Astrocyte of the hippocampus (primary cell): ENCODE measurements at places on chromosomes 6 and 20.
A peak's percentile ranks its signal among the peaks of the same experiment; 100 is the strongest.

GRCh38 chr6:97437087-97437486 lies 154.1 kb upstream of the MMS22L start:
- DNase-seq, result no peak

- no peak for DNase-seq
Observed at GRCh38 chr6:111653434-111653833, 47.8 kb upstream of the TRAF3IP2 start.

GRCh38 chr6:73308712-73309534 lies 45.2 kb downstream of the DPPA5 start:
- DNase-seq, result no peak

DNA sequence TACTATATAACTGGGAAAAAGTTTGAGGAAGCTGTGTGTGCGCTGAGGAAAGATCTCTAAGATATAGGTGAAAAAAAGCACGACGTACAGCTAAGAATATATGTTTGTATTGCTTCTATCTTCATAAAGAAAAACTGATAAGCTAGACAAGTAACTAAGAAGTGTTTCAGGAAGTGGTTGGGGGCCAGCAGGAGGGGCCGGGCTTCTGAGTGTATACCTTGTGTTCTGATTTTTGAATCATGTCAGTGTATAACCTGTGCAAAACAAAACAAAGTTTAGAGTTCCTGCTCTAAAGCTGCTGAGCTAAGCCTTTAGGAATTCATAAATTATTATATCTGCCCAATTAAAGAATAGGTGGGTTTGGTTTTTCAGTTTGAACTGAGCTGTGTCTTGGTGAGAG lies 7.9 kb upstream of the OSER1 start:
- peak; percentile 29 for DNase-seq

DNA sequence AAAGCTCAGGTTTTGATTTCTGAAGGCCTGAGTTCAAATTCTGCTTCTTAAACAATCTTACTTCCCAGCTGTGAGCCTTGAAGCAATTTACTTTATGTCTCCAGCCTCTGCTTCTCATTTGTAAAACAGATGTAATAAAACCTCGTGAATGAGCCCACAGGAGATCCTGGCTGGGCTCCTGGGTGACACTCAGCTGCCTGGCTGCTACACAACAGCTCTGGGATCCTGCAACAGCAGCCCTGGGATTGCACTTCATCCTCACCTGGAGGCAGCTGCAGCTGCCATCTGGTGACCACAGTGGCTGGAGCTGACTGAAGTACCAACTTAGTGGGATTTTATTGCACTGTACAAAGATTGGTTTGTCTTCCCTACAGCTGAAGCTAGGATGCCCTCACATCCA lies 98.6 kb downstream of the NDUFAF5 start:
- DNase-seq, result no peak

DNA sequence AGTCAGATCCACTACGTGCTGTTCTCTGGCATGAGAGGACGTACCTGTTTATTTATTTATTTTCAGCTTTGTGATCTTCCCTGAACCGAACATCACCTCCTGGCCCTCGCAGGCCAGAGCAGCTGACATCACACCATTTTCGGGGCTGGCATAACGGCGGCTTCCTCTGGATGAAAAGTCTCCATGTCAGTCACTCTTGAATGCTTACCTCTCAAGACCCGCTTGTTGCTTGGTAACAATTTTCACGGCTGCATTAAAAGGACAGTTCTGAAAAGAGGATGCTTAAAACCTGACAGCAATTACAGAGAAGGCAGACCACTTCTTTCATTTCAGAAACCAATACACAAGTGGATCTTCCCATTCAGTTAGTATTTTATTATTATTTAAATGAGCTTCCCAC lies 159.8 kb upstream of the CDH4 start:
- DNase-seq, result no peak

DNA sequence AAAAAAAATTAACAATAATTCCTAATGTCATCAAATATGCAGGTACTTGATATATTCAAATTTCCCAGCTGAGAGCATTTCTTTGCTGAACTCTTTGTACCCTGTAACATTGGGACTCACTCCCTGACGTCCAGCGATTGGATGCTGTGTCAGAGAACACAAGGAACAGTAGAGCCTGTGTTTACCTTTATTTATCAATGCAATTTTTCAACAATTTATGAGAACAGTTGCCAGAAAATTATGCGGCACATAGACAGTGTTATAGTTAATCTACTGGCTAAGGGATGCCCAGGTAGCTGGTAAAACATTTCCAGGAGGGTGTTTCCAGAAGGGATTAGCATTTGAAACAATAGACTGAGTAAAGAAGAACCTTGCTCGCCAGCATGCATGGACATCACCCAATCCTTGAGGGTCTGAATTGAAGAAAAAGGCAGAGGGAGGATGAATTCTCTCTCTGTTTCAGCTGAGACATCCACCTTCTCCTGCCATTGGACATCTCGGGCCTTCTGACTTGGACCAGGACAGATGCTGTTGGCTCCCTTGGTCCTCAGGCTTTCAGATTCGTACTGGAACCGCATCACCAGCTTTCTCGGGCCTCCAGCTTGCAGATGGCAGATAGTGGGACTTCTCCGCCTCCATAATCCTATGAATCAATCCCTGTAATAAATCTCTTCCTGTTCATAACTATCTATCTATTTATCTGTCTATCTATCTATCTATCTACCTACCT lies 42.2 kb upstream of the NCOA3 start:
- no peak for DNase-seq

- no peak for DNase-seq
Observed at GRCh38 chr6:69863766-69864165, 2.6 kb upstream of the COL19A1 start.

GRCh38 chr20:53162251-53162835 lies 190.2 kb downstream of the TSHZ2 start:
- peak; percentile 86 for DNase-seq

DNA sequence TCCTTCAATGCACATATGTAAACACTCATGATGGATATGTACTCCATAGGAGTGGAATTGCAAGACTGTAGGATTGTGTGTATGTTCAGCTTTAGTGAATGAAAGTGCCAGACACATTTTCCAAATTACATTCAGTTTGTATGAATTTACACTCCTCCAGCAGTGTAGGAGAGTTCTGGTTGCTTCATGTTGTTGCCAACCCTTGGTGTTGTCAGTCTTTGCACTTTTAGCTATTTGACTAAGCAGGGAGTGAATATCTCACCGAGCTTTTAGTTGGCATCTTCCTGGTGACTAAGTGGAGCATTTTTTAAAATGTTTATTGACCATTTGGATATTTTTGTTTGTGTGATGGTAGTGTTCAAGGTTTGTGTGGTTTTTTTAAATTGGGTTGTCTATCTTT lies 23.9 kb downstream of the NKX2-4 start:
- no peak for DNase-seq

- DNase-seq, result no peak
Observed at GRCh38 chr20:49215232-49215631, 4.0 kb upstream of the DDX27 start.

DNA sequence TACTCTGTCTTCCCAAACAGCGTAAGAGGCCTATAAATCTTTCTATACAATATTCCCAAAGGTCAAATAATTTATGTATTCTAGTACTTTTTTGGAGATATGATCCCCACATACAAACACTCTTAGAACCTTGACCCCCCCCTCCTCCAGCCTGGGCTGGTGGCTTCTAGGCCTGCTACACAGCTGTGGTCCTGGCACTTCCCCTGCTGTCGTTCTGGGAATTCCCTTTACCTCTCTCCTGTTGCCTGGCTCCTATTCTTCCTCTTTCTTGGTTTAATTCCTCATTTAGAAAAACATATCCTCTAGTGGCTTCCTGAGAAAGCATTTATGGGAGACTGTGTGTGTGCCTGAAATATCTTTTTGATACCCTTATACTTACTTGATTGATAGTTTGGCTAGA lies 4.1 kb upstream of the TXLNB start:
- no peak for DNase-seq

GRCh38 chr20:49043000-49043399 lies 3.1 kb upstream of the CSE1L start:
- DNase-seq, result no peak

DNA sequence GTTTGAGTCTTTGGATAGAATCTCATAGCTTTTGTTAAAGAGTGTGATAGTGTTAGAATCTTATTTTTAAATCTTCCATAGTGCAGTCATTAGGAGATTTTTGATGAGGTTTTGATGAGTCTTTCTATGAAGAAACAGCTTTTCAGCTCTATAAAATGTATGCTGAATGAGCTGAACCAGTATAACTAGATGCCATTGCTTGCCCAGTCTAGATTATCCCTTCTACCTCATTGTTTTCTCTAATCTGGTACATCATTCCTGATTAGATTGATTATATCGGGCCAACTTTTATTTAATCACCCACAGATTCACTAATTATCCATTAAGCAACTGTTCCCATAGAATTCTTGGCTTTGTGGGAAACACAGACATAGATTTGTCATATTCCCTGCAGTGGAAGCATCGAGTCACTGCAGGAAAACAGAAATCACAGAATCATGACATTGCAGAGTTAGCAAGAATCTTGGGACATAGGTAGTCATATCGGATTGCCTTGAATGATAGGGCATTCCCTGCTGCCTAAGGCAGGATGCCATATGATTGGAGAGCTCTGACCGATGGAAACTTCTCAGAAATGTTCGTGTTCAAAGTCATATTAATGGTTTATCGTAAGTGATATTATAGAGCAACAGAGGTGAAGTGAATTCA lies 882.7 kb upstream of the FLRT3 start:
- no peak for DNase-seq

DNA sequence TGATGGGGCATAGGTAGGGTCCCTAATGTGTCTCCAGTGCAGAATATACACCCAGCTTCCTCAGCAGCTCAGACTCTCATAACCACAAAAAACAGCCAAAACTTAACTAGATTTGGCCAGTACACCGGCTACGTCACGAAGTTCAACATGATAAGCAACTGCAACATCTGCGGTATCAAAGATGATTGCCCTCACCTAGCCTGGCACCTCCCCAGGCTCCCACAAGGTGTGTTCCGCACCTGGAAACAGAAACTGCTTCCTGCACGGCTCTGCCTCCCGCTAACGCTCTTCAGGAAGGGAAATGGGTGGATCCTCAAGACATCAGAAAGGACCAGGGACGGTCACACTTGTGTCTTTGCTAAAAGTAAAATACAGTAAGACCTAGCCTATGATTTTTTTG lies 9.5 kb downstream of the TXNDC5 start:
- DNase-seq, result no peak

- DNase-seq, result no peak
Observed at GRCh38 chr6:116465246-116465645, 4.1 kb downstream of the CALHM6 start.

DNA sequence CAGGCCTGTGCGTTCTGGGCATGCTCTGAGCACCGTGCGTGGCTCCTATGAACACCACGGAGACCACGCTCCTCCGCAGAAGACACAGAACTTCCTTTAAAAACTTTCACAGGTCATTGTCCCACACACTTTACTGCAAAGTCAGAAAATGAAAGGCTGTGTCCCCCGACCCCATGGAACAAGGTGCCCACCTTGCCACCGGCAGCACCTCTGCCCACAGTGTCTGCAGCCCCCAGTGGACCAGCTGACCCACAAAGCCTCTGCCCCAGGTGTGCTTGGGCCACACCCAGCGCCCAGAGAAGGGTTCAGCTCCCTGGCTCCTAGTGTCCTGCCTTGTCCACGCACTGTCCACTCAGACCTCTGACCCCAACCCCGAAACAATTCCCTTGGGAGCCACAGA lies 8.7 kb downstream of the TAF4 start:
- no peak for DNase-seq

- DNase-seq, result peak; percentile 53
Observed at GRCh38 chr20:32777177-32777956, 15.2 kb downstream of the DNMT3B start.

DNA sequence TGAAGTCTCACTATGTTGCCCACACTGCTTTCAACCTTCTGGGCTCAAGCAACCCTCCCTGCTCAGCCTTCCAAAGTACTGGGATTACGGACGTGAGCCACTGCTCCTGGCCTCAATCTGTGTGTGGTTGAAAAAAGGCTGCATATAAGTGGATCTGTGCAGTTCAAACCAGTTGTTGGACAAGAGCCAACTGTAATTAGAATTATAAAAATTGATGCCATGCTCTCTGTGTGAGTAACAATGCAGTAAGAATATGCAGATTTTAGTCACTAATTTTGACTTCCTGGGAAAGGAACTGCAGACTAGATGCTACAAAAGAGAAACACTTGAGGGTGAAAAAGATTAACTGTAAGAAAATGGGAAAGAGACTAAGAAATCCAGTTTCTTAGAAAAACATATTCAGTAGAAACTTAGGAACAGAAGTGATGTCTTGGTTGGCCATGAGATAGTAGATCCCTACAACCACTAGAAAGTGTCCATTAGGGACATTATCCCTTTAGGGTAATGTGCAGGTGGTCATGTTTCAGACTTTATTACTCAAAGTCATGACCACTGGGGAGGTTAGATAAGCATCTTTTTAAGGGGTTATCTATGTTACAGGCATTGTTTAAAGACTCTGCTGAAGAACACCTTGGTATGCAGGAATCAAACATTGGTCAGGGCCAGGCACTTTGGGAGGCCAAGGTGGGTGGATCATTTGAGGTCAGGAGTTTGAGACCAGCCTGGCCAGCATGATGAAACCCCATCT lies 26.3 kb downstream of the ITCH start:
- peak; percentile 23 for DNase-seq

- no peak for DNase-seq
Observed at GRCh38 chr20:33999025-33999649, 5.4 kb downstream of the RALY start.

GRCh38 chr6:13914351-13914750 lies 10.4 kb upstream of the RNF182 start:
- peak; percentile 64 for DNase-seq

DNA sequence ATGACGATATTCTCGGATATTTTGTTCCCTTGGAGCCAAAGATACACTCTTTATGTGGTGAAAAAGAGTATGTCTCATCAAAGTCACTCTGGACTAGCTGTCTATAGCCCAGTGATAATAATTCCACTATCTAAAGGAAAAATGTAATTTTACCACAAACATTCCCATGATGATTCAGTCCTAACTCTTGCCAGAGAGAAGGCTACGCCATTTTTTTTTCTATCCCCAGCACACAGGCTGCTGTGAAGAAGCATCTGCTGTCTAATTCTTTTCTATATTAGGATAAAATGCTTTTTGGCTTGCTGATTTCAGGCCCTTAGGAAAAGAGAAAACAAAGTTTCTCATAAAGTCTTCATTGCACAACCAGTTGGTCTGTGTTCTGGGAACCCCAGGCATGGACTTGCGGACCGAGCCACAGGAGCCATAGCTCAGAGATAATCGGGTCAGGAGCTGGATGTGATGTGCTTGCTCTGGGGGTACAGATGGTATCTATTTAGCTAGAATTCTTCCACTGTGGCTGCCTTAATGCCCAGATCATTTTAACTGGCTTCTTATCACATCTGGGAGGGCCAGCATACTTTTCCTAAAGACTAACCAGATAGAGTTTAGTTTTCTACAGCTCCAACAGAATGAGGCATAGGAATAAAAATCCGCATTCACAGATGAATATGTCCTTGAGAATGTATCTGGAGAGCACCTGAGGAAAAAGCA lies 683.7 kb upstream of the ID4 start:
- DNase-seq, result peak; percentile 22

DNA sequence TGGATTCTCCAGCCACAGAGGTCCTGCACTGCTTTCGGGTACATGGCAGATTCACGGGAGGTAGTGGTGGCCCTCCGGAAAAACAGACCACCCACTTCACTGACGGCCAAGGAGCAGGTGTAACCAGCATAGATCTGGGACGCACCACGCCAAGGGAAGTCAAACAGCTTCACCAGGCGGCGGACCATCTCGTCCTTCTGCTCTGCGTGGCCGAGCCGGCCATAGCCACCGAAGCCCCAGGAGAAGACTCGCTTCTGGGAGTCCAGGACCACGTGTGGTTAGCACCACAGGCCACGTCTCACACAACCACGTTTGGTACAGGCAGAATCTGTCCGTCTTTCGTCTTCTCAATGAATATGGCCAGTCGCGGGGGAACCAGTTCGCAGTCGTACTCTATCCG lies 184.8 kb upstream of the COL21A1 start:
- no peak for DNase-seq
